Stimulated activated CD8-positive, alpha-beta memory T cell treated with anti-CD3 and anti-CD28 coated beads, Interleukin-15, amount 100 ng/mL, for 24 hours (primary cell): ENCODE measurements at places on chromosomes 2 and 18.

DNA sequence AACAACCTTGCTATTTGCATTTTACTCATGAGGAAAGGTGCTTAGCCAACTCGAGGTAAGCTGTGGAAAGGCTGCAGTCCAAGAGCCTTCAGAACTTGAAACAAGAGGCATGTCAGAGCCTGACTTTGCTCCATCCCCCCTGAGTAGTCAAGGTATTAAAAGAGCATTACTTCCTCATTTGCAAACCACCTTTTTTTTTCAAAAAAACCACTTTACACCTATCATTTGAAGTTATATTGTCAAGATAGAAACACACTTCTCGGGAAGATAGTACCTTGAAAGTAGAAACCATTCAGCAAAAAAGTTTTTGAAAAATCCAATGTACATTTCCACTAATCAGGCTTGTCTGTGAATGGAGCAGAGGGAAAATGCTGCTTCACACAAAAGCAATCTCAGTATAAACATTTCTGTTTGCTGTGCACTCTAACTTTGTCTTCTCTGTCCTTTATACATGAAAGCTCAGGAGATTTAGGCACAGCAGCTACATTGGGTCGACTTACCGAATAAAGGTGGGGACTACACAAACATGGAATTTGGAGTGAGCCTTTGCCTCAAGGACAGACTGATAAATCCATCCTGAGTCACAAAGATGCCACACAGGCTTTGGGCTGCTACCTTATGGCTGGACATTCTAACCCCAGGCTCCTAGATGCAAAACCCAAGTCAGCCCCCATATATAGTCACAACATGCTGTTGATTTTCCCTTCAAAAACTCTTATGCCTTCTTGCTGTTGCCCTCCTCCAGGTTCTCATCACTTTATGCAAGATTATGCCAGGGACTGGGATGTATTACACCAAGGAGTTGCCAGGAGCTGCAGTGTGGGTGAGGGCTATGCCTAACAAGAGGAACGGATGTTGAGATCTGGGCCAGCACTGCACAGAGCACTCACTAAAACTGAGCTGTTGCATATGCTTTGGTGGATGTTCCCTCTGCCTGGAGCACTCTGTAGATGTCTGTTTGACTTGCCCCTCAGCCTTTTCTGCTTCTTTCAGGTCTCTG, 41.4 kb upstream of the EML4 start:
- DNase-seq, result no peak

- DNase-seq, result no peak
Measured at GRCh38 chr2:216165711-216166110, 56.6 kb downstream of the XRCC5 start.

DNA sequence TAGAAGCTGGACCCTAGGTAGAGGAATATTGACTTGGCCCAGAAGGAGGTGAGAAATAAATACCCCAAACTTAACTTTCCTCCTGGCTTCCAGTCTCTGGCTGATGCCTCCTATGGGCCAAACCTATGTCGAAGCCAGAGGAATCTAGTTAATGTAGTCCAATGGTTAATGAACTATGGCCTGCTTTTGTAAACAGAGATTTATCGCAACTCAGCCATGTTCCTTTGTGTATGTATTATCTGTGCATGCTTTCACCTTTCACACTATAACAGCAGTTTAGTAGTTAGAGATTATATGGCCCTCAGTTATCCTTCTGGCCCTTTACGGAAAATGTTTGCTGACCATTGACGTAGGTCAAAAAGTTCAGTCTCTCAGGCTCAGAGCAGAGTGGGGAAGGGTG, 67.3 kb upstream of the BARD1 start:
- no peak for DNase-seq

GRCh38 chr2:105113616-105114291, 75.9 kb downstream of the MRPS9 start:
- no peak for DNase-seq

GRCh38 chr2:62793213-62793612, 87.7 kb downstream of the EHBP1 start:
- DNase-seq, result no peak

- DNase-seq, result no peak
Measured at GRCh38 chr18:36460324-36460850, 162.9 kb downstream of the FHOD3 start.

- no peak for DNase-seq
Measured at GRCh38 chr2:61632276-61633169, 94.4 kb upstream of the XPO1 start.

GRCh38 chr18:61609131-61609530, 275.9 kb downstream of the CDH20 start:
- no peak for DNase-seq

DNA sequence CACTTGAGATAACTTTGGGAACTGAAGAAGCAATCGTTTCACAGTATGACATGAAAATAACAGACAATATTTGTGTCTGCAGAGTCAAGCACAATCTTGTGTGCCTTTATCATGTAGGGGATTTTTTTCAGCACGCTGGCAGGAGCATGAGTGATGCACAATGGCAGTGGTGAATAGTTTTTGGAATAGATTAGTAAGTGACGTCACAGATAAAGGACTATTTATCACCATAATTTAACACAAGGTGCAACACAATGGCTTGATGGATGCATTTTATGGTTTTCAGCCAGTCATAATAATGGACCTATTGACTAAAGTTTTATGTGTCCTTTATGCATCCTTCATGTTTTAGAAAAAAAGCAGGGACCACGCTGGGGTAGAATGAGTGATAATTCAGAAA, 559.8 kb upstream of the FANCL start:
- DNase-seq, result no peak

GRCh38 chr2:170974304-170974993, 45.4 kb downstream of the GORASP2 start:
- no peak for DNase-seq

DNA sequence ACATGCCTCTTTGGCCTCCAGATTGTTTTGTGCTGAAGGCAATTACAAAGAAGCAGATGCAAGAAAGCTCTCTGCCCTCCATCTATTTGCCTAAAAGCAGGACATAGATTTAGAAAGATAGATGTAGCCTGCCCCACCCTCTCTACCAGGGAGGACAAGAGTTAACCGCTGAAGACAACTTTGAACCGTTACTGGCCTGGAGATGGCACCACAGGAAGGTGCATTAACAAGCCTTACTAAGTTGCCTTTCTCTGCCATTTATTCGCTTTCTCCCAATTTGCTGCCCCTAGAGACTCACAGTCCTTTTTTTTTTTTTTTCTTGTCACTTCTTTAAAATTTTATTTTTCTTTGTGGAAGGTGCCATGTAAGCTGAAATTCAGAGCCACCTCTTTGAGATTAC, 28.8 kb upstream of the RMDN2 start:
- no peak for DNase-seq

DNA sequence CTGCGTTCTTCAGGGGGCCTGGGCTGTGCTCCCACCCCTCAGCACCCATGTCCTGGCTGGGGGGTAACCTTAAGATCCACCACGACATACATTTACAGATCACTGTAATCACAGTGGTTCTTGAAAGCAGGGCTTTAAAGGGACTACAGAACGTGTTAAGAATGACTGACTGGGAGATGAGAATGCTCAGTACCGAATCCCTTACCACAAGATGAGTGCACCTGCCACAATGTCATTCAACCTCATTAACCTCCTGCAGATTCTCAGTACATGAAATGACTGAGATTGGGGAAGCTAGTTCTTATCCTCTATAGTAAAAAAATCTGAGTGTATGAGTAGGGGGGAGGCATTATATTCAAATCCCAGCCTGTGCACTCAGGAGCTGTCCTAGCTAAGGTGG, 10.5 kb upstream of the PIEZO2 start:
- DNase-seq, result no peak
